ENCODE measurements at places on chromosomes 12 and 14. TPM values are rescaled to one million over a fixed set of nuclear protein-coding genes. Genes with fewer than 3 reads are reported as not detected.

PUS7L gene
- 8.5 TPM for total RNA-seq

CD69 gene
- not detected for total RNA-seq

TRPV4 gene
- 0.05 TPM for total RNA-seq

TMEM63C gene
- total RNA-seq = 3.1 TPM

DTX1 gene
- total RNA-seq = not detected

TBC1D30 gene
- total RNA-seq = 44.7 TPM

CIPC gene
- 11.9 TPM for total RNA-seq

MSI1 gene
- total RNA-seq = not detected

FAIM2 gene
- 0.58 TPM for total RNA-seq

CACNA2D4 gene
- 0.81 TPM for total RNA-seq

HOTAIR gene
- 6.8 TPM for total RNA-seq

MGP gene
- total RNA-seq = 0.64 TPM

FOXA1 gene
- total RNA-seq = 191 TPM

CLEC12A gene
- not detected for total RNA-seq

ZC2HC1C gene
- 4.1 TPM for total RNA-seq

CCDC177 gene
- total RNA-seq = not detected

C14orf39 gene
- not detected for total RNA-seq

SLC17A8 gene
- total RNA-seq = not detected

OR6C2 gene
- not detected for total RNA-seq

OLR1 gene
- total RNA-seq = not detected

GIT2 gene
- 9.8 TPM for total RNA-seq

LIN7A gene
- total RNA-seq = not detected

CLEC7A gene
- not detected for total RNA-seq

RNASE8 gene
- not detected for total RNA-seq

SSTR1 gene
- total RNA-seq = 0.56 TPM

TDRD9 gene
- 0.03 TPM for total RNA-seq

PRB4 gene
- total RNA-seq = not detected

GPATCH2L gene
- 17.0 TPM for total RNA-seq

PLD4 gene
- not detected for total RNA-seq

TAMALIN gene
- total RNA-seq = 0.05 TPM

ETFRF1 gene
- total RNA-seq = 1.3 TPM

GDF3 gene
- not detected for total RNA-seq

BCL2L2 gene
- 20.3 TPM for total RNA-seq

Measured in HT-29 (cell line).